ENCODE measurements at places on chromosomes 6 and 20. TPM values are rescaled to one million over a fixed set of nuclear protein-coding genes. Genes with fewer than 3 reads are reported as not detected.

TNXB gene
- 64.1 TPM for total RNA-seq

HLA-DQA1 gene
- total RNA-seq = 4.9 TPM

NR2E1 gene
- total RNA-seq = not detected

ARMH2 gene
- total RNA-seq = not detected

SLC35D3 gene
- total RNA-seq = not detected

VWA7 gene
- total RNA-seq = 12.8 TPM
